ENCODE measurements at places on chromosomes 7 and 10.

- no peak for DNase-seq
These were observed 2.9 kb upstream of the ARHGAP21 start for GRCh38 chr10:24726626-24727025.

DNA sequence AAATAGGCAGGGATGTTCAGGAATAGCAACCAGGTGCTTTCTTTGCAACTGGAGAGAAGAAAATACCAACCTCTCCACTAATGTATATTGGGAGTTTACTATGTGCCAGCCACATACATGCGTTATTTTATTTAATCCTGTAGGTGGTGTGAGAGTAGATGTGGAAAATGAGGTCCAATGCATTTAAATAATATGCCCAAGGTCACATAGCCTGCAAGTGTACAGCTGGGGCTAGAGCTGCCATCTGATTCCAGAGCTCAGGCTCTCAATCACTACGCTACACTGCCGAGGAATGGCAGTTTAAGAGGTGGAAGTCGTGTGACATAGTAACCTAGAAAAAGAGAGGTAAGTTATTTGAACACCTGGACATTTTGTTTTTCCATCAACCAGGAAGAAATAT is 277.0 kb downstream of the EXOC4 start:
- no peak for DNase-seq

- no peak for DNase-seq
These were observed 131.4 kb downstream of the PLXDC2 start for GRCh38 chr10:19947656-19948055.

DNA sequence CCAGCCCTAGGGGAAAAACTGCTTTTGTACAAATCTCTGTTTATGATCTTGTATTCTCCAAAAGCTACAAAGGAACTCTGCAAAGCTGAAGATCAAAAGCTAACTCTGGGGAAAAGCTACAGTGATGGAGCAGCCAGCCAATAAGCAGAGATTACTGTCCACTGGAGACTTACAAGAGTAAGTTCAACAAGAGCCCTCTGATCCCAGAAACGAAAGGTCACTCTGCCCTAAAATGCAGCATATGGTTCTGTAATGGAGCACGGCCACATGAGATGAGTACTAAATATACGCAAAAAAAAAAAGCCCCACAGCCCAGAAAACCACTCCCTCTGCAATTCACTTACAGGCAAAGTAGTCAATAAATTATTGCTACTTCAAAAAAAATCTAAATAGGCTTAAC is 60.1 kb downstream of the ERCC6 start:
- no peak for DNase-seq

- no peak for DNase-seq
These were observed 86.9 kb upstream of the TNRC18 start for GRCh38 chr7:5510426-5511045.

DNA sequence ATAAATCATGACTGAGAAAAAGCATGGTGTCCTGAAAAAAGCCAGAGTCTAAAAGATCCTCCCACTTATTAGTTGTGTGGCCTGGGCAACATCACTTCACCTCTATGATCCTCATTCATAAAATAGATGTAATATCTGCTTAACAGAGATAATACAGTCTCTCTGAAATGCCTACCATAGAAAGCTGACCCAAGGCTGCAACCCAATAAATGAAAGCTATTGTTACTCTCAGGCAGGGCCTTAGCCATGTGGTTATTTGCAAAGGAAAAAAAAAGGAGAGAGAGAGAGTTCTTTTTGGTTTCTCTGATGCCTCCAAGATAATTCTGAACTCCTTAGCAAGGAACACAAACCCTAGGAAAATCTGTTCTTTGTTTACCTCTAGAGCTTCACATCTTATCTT is 7.9 kb downstream of the FAM13C start:
- DNase-seq, result no peak

DNA sequence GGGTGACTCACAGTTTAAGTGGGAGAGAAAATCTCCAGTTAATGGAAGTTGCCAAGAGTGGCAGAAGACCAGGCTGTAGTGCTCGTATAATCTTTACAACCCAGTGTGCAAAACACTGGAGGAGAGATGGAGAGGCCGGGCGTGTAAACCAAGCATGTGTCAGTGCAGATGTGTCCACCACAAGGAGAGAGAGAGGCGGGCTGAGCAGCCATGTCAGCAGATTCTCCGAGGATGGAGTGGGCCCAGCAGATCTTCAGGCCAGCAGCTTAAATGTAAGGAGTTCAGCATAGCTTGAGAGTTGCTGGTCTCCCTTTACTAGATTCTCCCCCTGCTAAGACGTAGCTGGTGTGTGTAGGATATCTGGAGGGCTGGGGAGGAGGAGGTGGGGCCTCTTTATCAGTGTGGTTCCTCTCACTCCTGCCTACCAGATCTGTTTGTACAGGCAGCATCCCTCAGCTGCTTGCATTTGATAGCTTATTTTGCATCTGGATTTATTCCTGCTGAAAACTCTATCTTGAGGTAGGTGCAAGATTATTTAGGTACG is 13.7 kb downstream of the BPGM start:
- no peak for DNase-seq

DNA sequence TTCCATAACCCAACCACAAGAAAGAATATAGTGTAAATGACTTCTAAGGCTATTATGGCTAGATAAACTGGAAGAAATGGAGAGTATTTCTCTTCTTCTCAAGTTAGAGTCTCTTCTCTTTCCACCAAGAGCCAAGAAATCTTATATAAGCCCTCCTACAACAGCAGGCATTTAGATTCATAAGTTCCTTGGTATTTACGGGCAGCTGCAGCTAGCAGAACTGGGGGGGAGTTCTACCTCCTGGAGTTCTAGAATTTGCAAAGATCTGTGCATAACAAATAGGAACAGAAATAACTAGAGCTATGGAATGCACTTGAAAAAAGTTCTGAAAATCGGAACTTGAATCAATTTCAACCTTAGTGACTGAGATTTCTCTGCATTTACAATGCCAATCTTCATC is 715.2 kb upstream of the GRM3 start:
- no peak for DNase-seq

All from mucosa of descending colon (tissue), 3 donors.